ENCODE measurements at places on chromosomes 5 and 9.

DNA sequence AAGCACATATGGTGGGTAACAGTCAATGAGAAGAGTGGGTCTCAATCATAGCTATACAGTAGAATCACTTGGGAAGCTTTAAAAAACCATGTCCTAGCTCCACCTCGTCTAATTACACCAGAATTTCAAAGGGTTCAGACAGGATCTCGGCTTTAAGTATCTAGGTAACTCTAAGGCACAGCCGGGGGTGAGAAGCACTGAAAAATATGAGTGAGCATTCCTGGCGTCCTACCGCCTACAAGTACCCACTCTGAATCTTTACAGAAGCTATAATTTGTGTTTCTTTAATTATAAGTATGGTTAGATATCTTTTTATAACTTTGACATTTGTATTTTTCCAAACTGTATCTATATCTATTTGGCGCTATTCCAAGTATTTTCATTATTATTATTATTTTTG lies 16.1 kb downstream of the PAIP1 start:
- DNase-seq, result no peak

GRCh38 chr9:36100532-36100931 lies 36.0 kb upstream of the GLIPR2 start:
- DNase-seq, result peak; percentile 50

- no peak for DNase-seq
Observed at GRCh38 chr5:159781626-159782157, 134.6 kb upstream of the ADRA1B start.

GRCh38 chr5:155085282-155085989 lies 71.9 kb downstream of the KIF4B start:
- DNase-seq, result peak; percentile 53

- DNase-seq, result no peak
Observed at GRCh38 chr9:98181746-98182068, 10.7 kb downstream of the CORO2A start.
